ENCODE measurements at places on chromosomes 3 and 15. TPM values are rescaled to one million over a fixed set of nuclear protein-coding genes. Genes with fewer than 3 reads are reported as not detected.

ITGA11 gene
- not detected for total RNA-seq

PTH1R gene
- 3.1 TPM for total RNA-seq

TLR9 gene
- total RNA-seq, result not detected

HOMER2 gene
- 22.1 TPM for total RNA-seq

RASGRP1 gene
- 0.30 TPM for total RNA-seq

CAND2 gene
- total RNA-seq, result not detected

LDHAL6B gene
- total RNA-seq, result not detected

VPS8 gene
- 44.0 TPM for total RNA-seq

ABHD6 gene
- 8.9 TPM for total RNA-seq

SNRPA1 gene
- 46.7 TPM for total RNA-seq

SH3BP5 gene
- total RNA-seq, result 4.3 TPM

LOXL1 gene
- total RNA-seq, result 27.1 TPM

HACL1 gene
- 10.9 TPM for total RNA-seq

CTDSPL gene
- 36.4 TPM for total RNA-seq

C3orf22 gene
- not detected for total RNA-seq

NGLY1 gene
- total RNA-seq, result 38.8 TPM

IL16 gene
- not detected for total RNA-seq

CLRN1 gene
- total RNA-seq, result not detected

MEX3B gene
- total RNA-seq, result 5.5 TPM

FETUB gene
- total RNA-seq, result not detected

B3GALNT1 gene
- 11.9 TPM for total RNA-seq

BSN gene
- total RNA-seq, result not detected

PLA2G4E gene
- not detected for total RNA-seq

CLCN2 gene
- 2.0 TPM for total RNA-seq

KIF15 gene
- total RNA-seq, result 9.8 TPM

CCDC13 gene
- total RNA-seq, result not detected

FBXO40 gene
- total RNA-seq, result not detected

SST gene
- total RNA-seq, result 309 TPM

PTPRG gene
- total RNA-seq, result 7.4 TPM

CSPG5 gene
- total RNA-seq, result 12.5 TPM

RTP3 gene
- total RNA-seq, result not detected

PP2D1 gene
- total RNA-seq, result not detected

Measured in Caki2 (cell line).